Neural crest cell (in vitro differentiated cells): ENCODE measurements at places on chromosomes 3 and 15.

DNA sequence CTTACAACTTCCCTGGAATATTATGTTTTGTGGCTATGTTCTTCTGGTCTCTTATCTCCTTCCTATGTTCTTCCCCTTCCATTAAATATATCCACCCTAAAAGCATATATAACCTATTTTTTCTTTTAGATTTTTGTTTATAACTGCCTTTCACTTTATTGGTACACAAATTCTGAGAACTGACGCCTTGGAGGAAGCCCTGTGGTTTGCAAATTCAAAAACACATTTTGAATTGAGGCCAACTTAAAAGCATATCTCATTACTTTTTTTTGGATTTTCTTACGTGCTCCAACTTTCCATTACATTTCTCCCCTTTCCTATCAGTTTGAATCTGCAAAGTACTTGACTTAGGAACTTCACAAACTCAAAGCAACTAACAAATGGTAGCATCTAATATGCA lies 15.3 kb upstream of the COLQ start:
- DNase-seq = no peak

GRCh38 chr3:149009732-149010131 lies 18.4 kb downstream of the GYG1 start:
- no peak for DNase-seq

- no peak for DNase-seq
Measured at GRCh38 chr3:168647582-168647981, 551.9 kb upstream of the GOLIM4 start.

GRCh38 chr3:29319262-29319661 lies 38.4 kb downstream of the RBMS3 start:
- no peak for DNase-seq

DNA sequence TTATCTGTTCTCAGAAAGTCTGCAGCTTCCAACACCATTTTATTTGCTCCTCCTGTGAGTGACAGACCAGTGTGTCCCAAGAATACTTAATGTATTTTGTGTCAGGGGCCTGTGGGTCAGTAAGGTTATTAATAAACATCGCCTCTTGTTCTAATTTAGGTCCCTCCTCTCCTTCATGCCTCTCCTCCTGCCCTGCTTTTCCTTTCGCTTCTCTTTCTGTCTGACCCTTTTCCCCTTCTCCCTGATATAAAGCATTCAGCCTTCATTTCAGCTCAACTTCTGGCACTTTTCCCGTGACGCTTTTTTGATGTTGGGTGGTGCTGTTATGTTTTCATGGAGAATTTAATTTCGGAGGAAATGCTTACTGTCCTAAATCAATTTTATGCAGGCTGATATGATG lies 29.7 kb upstream of the NR2F2 start:
- no peak for DNase-seq

DNA sequence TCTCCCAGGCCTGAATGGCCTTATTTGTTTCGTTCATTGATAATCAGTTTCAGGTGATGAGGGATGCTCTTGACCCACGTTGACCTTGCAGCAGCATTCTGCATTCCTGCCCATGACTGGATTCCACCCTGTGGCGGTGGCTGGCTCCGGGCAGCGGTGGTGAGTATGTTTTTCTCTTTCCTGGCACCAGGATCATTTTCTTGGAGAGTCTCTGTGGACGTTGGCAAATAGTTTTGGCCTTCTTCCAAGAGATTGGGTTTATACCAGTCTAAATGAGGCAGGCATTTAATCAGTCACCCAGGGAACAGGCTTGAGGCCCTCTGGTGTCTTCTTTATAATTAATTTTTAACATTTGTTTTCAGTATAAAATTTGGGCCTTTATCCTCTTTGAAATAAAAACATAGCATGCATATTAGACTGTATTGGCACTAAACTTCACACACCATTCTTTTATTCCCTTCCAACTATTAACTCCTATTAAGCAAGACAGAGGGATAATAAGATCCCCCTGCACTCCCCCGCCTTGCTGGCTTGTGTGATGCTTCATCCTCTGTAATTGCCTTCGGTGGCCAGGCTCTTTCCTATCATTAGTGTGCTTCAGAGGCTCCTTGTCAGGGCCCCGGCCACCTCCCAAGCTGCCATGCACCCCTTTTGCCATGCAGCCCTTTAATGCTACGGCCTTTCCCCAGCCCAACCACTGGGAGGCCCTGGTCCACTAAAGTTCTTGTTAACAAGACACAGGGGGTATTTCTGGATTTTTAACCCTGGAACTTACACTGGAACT lies 176.2 kb upstream of the TOPAZ1 start:
- DNase-seq = no peak

- DNase-seq = no peak
Measured at GRCh38 chr15:68821841-68822381, 1.2 kb upstream of the ANP32A start.

DNA sequence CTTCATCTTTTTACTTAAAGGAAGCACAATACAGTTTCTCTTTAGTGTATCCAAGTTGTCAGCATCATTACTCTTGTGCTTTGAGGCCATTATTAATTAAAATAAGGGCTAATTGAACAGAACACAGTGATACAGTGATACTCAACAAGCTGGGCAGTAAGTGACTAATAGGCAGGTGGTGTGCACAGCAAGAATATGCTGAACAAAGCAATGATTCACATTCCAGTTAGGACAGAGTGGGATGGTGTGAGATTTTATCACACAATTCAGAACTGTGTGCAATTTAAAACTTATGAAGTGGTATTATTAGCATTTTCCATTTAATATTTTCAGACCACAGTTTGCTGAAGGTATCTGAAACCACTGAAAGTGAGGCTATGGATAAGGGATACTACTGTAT lies 116.9 kb downstream of the PLOD2 start:
- no peak for DNase-seq
